ENCODE measurements at places on chromosomes 6 and 20. TPM values are rescaled to one million over a fixed set of nuclear protein-coding genes. Genes with fewer than 3 reads are reported as not detected.

GRCh38 chr6:17869753-17870050, 117.7 kb downstream of the KIF13A start:
- DNase-seq = no peak

DNA sequence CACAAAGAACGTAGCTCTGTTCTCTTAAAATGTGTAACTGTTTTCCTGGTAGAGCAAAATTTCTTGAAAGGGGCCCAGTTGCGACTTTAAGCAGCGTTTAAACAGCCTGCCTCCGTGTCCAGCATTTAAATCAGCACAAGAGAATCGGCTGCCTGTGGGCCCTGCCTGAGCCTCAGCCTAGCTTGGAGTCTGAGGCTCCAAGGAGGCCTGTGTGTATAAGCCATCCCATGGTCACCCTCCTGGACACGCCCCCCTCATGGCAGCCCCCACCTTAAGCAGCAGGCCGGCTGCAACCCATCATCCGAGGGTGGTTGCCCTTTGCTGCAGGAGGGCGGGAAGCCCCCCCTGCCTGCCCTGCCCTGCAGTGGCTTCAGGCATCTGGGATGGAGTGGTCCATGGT, 18.9 kb downstream of the SDCBP2 start:
- no peak for DNase-seq

- no peak for DNase-seq
Observed at GRCh38 chr6:119205911-119206618, 127.6 kb upstream of the FAM184A start.

- no peak for DNase-seq
Observed at GRCh38 chr6:157510323-157511188, 129.6 kb downstream of the ZDHHC14 start.

DNA sequence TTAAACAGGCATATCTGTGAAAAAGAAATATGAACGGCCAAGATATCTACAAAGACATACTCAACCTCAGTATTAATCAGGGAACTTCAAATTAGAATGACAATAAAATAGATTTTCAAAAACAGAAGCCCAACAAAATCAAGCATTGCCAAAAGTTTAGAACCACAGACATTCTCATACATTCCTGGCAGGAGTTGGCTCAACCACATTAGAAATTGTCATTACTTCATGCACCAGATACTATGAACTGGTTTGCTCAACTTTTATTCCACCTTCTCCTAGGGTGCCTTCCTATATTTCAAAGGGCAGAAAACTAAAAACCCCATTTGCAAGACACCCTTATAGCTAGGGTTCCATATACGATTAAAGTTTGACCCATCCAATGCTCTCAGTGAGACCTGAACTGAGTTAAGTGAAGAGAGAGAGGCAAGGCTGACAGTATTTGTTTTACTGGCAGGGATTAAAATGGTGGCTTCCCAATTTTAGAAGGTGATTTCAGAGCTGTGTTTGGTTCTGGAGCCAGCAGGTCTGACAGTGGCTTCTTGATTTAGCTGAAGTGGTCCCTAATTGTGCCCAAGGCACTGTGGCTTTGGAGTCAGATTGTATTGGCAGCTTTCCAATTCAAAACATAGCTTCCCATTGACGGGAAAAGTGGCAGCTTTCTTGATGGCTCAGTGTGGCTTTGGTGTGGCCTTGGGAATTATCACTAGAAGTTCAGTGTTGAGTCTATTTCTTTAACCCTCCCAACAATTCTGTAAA, 77.1 kb upstream of the CDYL start:
- DNase-seq = no peak

The SFTA2 gene
- not detected for total RNA-seq

- DNase-seq = no peak
Observed at GRCh38 chr6:98586163-98586562, 248.2 kb upstream of the POU3F2 start.

GRCh38 chr6:86153521-86153920, 510.8 kb upstream of the SYNCRIP start:
- no peak for DNase-seq

GRCh38 chr20:2814587-2815051, at the start of gene C20orf141:
C20orf141 (plus strand) TSS chr20:2814987; CDS start chr20:2815185, 198 bp downstream.
- no peak for DNase-seq

The SRSF12 gene
- total RNA-seq = not detected

DNA sequence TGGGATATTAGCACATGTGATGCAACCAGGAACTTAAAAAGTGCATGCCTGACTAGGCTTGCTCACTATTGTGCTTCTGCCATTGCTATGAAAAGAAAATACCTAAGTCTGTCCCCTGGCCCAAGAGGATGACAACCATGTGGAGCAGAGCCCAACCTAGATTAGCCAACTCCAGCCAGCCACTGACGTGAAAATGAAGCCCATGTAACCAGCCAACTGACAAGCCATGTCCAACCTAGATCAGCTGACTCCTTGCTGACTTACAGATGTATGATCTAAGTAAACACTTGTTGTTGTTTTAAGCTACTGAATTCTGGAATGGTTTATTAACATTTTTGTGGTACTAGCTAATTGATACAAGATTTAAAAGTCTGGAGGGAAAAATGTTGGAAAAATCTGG, 47.5 kb downstream of the PIGU start:
- no peak for DNase-seq

Data from CD4-positive, CD25-positive, alpha-beta regulatory T cell (primary cell).